ENCODE measurements at places on chromosomes 5 and 9. TPM values are rescaled to one million over a fixed set of nuclear protein-coding genes. Genes with fewer than 3 reads are reported as not detected.

Gene BICD2
- 14.1 TPM for total RNA-seq

Gene GABRG2
- not detected for total RNA-seq

Gene KIF3A
- 12.4 TPM for total RNA-seq

Gene ASPN
- total RNA-seq, result not detected

Gene ERGIC1
- total RNA-seq, result 52.4 TPM

Gene TMEM174
- not detected for total RNA-seq

Gene PCDHGB3
- total RNA-seq, result 0.11 TPM

GRCh38 chr5:154273028-154273617, 82.6 kb downstream of the GALNT10 start:
- H3K4me1 ChIP-seq, result peaks cover 26% of the 10 kb centered on the region
- H3K4me3 ChIP-seq, result no peak overlapping the region
- H3K36me3 ChIP-seq, result no peaks in the 10 kb centered on the region
- no peaks in the 10 kb centered on the region for H3K27me3 ChIP-seq

GRCh38 chr5:13567819-13568218, 376.7 kb downstream of the DNAH5 start:
- no peaks in the 10 kb centered on the region for H3K36me3 ChIP-seq
- no peak overlapping the region for H3K4me3 ChIP-seq
- no peak overlapping the region for H3K27ac ChIP-seq

DNA sequence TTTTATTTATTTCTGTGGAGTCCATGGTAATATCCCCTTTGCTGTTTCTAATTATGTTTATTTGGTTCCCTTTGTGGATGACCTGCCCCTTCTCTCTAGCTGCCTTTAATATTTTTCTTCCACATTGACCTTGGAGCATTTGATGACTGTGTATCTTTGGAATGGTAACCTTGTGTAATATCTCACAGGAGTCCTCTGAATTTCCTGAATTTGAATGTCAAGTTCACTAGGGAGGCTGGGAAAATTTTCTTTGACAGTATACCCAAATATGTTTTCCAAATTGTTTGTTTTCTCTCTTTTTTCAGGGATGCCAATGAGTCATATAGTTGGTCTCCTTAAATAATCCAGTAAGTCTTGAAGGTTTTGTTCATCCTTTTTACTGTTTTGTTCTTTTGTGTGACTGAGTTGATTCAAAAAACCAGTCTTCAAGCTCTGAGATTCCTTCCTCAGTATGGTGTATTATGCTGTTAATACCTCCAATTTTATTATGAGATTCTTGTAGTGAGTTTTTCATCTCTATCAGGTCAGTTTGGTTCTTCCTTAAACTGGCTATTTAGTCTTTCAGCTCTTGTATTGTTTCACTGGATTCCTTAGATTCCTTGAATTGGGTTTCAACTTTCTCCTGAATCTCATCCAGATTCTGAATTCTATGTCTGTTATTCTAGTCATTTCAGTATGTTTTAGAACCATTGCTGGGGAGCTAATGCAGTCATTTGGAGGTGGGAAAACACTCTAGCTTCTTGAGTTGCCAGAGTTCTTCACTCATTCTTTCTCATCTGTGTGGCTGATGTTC, 349.0 kb upstream of the TARS1 start:
- H3K4me1 ChIP-seq, result no peaks in the 10 kb centered on the region
- no peak for DNase-seq
- no peaks in the 10 kb centered on the region for H3K27me3 ChIP-seq
- no peak overlapping the region for H3K27ac ChIP-seq
- H3K36me3 ChIP-seq, result no peaks in the 10 kb centered on the region
- H3K4me3 ChIP-seq, result no peak overlapping the region

GRCh38 chr9:20243841-20244240, 378.5 kb downstream of the MLLT3 start:
- no peaks in the 10 kb centered on the region for H3K36me3 ChIP-seq
- no peak overlapping the region for H3K27ac ChIP-seq
- no peak for DNase-seq
- H3K4me1 ChIP-seq, result peaks cover 27% of the 10 kb centered on the region
- no peak overlapping the region for H3K4me3 ChIP-seq
- H3K27me3 ChIP-seq, result no peaks in the 10 kb centered on the region

GRCh38 chr5:10994091-10994986, 233.3 kb upstream of the DAP start:
- no peaks in the 10 kb centered on the region for H3K27me3 ChIP-seq
- no peaks in the 10 kb centered on the region for H3K36me3 ChIP-seq
- no peak overlapping the region for H3K4me3 ChIP-seq
- DNase-seq, result no peak
- no peak overlapping the region for H3K27ac ChIP-seq
- H3K4me1 ChIP-seq, result no peaks in the 10 kb centered on the region

GRCh38 chr5:120769312-120769872, 305.3 kb downstream of the PRR16 start:
- no peak for DNase-seq
- H3K4me1 ChIP-seq, result no peaks in the 10 kb centered on the region
- H3K27me3 ChIP-seq, result no peaks in the 10 kb centered on the region
- H3K36me3 ChIP-seq, result no peaks in the 10 kb centered on the region
- no peak overlapping the region for H3K4me3 ChIP-seq

DNA sequence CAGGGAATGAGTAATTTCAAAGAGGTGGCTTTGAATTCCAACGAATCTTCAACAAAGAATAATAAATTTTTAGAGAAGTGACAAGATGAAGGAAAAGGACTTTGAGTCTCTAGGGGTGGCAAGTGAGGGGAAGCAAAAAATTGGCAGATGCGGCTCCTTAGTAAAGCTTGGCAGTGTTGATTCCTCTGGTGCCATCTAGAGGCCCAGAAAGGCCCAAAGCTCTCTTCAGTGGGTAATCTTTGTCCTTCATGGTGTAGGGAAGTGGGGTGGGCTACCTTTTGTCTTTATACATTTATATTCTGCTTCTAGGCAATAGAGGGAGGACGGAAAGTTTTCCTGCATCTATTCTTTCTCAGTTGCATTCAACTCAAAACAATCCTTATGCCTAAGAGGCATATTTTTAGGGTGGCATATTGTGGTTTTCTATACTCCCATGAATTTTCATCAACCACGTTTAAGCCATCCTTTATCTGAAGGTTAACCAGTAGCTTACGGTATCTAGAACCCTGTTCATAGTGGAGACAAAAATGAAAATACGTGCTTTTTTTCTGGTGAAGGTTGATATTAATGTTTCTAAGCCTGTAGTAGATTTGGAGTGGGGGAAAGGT, 17.5 kb upstream of the ROPN1L start:
- H3K27me3 ChIP-seq, result no peaks in the 10 kb centered on the region
- peaks cover 9% of the 10 kb centered on the region for H3K4me1 ChIP-seq
- no peak overlapping the region for H3K4me3 ChIP-seq
- peaks cover 68% of the 10 kb centered on the region for H3K36me3 ChIP-seq

- no peaks in the 10 kb centered on the region for H3K36me3 ChIP-seq
- H3K4me3 ChIP-seq, result peak overlapping the region; percentile 91
- no peaks in the 10 kb centered on the region for H3K27me3 ChIP-seq
- DNase-seq, result peak; percentile 36
- H3K27ac ChIP-seq, result peak overlapping the region; percentile 85
Measured at GRCh38 chr9:79572032-79572607, 355 bp downstream of the TLE4 start.

- no peaks in the 10 kb centered on the region for H3K27me3 ChIP-seq
- DNase-seq, result no peak
- H3K4me3 ChIP-seq, result no peak overlapping the region
- no peaks in the 10 kb centered on the region for H3K36me3 ChIP-seq
- no peaks in the 10 kb centered on the region for H3K4me1 ChIP-seq
Measured at GRCh38 chr9:20112205-20112783, 323.5 kb upstream of the SLC24A2 start.

DNA sequence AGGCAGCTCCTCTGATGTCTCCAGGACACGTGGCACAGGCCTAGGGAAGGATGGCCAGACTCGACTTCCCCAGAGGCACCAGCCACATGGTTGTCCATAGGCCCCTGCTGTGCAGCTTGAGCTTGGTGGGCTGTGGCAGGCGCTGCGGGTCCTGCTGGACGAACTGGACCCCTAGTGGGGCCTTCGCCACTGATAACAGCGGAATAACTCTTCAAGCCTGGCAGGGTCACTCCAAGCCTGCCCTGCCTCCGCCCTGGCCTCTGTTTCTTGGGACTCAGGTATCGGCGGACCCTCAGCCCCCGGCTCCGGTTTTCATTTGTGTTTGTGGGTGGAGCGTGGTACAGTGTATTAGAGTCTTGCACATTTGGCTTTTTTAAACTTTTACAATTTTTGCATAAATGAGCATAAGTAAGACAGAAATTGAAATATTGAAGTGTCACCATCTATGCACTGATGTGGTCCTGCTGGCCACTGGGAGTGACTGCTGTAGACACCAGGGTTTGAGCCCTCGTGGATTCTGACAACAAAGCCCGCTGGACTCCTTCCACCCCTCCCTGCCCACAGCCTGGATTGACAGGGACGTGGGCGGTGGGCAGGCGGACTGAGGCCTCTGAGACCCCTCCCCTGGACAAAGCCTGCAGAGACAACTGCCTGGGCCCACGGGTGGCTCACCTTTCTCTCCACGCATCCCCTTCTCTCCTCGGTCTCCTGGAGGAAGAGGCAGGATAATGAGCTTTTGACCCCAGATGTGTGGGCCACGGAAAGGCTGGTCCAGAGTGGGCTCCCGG, 3.8 kb downstream of the FCN1 start:
- H3K27ac ChIP-seq, result no peak overlapping the region
- peaks cover 1% of the 10 kb centered on the region for H3K4me1 ChIP-seq
- H3K36me3 ChIP-seq, result no peaks in the 10 kb centered on the region
- H3K4me3 ChIP-seq, result peak overlapping the region; percentile 37

DNA sequence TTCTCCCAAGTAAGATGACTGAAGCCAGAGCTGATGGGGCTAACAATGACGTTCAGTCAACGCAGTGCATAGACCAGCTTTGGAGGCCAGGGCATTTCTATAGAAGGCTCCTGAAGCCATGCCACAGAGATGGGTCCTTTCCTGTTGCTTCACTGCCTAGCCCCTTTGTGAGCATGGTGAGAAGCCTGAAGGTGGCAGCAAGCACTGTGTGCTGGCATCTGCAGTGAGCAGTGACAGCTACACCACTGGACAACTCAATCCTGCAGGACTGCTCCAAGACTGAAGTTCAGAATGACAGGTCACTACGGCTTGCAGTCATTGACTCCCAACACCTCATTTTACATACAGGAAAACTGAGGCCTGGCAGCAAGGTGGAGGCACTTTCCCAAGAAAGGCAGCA, 229.0 kb downstream of the TSSK1B start:
- no peak overlapping the region for H3K27ac ChIP-seq
- H3K4me3 ChIP-seq, result no peak overlapping the region
- H3K36me3 ChIP-seq, result no peaks in the 10 kb centered on the region
- H3K27me3 ChIP-seq, result no peaks in the 10 kb centered on the region
- DNase-seq, result no peak

All from CD4-positive, alpha-beta T cell (primary cell).